ENCODE measurements at places on chromosomes 1 and 21.

GRCh38 chr1:226735576-226735975 lies 3.5 kb downstream of the ITPKB start:
- no peak for DNase-seq

DNA sequence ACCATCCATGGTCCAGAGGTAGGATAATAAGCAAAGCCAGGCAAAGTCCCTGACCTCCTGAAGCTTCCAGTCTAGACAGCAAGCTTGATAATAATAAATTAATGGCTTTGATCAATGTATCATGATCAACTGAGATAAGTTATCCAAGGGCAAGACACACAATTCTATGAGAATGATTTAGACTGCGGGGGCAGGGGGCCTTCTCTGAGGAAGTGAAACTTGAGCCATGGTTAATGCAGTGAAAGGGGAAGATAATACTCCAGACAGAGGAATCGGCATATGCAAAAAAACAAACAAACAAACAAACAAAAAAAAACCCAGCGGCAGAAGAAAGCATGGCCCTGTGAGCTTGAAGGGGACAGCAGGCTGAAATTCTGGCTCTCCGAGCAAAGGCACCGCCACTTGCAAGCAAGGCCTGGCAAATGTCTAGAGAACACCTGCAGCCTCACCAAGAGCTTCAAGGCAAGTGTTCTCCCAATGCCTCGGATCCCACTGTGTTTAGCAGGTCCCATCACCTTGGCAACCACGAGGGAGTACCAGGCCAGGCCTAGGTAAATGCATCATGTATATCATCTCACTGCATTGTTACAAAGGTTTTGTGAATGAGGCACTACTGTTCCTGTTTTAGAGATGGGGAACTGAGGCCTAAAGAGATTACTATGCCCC lies 24.9 kb downstream of the CSMD2 start:
- DNase-seq: no peak

DNA sequence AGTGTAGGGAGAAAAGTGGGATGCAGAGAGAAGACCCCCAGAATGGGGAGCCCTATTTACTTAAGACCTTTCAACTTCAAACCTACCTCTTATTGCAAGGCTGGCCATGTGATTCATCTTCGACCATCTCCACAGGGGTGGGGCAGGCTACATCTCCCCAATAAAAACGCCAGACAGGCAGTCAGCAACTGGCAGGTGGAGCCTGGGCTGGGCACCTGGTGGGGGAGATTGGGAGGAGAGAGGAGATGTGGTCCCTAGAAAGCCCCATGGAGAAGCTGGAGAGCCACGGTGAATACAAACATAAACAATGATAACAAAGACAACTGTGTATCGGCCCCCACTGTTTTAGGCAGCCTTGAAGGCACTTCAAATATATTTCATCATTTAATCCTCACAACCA lies 336.7 kb upstream of the PROX1 start:
- no peak for DNase-seq

GRCh38 chr1:159829822-159830465 lies 3.3 kb downstream of the SLAMF8 start:
- no peak for DNase-seq

DNA sequence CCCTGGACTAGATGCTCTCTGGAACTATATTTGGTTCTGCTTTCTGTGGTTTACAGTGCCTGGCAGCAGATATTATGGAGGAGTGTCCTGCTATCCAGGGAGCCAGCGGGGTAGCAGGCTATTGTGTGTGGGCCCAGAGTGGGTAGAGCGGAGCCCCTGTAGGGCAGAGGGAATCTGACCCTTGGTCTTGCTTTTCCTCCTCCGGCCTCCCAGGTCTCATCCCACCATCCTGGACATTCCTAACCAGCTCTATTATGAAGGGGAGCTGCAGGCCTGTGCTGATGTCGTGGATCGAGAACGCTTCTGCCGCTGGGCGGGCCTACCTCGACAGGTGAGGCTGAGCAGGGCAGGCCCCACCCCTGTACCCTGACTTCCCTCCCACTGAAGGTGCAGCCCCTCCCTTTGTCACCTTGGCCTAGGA lies 9.1 kb downstream of the RHOC start:
- DNase-seq: no peak
